ENCODE measurements at places on chromosomes 7 and 10.

GRCh38 chr10:19668116-19668515 is 148.1 kb upstream of the PLXDC2 start:
- no peak for DNase-seq

DNA sequence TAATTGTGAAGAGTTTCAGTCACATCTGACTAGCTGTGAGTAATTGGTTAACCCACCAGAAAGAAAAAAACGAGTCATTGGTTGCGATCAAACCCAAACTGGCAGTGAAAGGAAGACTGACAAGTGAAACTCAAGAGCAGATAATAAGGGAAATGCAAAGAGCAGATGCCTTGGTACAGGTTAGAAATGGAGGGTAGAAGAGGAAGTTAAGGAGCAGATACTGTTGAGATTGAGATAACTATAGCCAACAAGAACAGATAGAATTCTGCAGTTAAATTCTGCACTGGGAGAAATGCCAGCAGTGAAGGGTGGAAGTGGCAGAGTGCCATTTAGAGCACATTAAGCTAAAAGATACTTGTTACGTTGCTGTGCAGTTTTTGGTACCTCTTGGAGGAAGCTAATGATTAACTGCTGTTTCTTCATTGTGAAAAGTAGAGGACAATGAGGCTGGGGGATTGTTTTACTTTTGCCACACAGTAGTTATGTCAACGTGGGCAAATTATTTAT is 65.8 kb downstream of the CDK13 start:
- peak; percentile 65 for DNase-seq

- DNase-seq, result no peak
Observed at GRCh38 chr7:64999165-65000004, 7.1 kb downstream of the ERV3-1 start.

GRCh38 chr7:31488562-31489203 is 25.2 kb upstream of the ITPRID1 start:
- DNase-seq, result peak; percentile 32

GRCh38 chr7:20327055-20327454 is 3.6 kb upstream of the ITGB8 start:
- DNase-seq, result no peak

DNA sequence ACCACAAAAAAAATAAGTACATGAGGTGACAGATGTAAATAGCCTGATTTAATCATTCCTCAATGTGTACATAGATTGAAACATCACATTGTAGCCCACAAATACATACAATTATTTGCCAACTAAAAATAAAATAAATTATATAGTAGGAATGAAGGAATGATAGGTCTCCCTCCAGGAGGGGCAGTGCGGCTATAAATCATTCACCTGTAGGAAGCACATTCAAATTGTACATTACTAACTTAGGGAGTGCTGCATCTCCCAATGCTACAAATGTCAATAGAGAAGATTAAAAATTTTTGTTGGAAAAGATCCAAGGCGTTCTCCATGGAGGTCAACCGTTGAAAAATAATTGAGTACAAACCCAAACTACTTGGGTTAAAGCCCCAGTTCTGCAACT is 4.2 kb downstream of the KBTBD2 start:
- no peak for DNase-seq

DNA sequence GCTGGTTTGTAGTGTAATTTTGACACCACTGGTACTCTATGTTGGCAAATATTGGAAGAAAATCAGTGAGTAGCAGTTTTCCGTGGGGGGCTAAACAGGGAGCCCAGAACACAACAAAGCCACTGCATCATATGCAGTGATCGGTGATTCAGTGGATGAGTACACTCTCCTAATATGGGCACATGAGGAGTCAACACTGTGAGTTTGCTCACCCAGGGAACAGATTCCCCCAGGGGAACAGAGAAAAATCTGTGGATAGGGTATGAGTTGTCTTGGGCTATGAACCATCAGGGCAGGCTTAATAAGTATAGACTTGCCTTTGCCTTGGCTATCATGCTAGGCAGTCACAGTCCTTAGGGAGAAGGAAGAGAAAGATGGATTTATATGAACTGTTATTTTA is 227.7 kb upstream of the SEMA3E start:
- no peak for DNase-seq

DNA sequence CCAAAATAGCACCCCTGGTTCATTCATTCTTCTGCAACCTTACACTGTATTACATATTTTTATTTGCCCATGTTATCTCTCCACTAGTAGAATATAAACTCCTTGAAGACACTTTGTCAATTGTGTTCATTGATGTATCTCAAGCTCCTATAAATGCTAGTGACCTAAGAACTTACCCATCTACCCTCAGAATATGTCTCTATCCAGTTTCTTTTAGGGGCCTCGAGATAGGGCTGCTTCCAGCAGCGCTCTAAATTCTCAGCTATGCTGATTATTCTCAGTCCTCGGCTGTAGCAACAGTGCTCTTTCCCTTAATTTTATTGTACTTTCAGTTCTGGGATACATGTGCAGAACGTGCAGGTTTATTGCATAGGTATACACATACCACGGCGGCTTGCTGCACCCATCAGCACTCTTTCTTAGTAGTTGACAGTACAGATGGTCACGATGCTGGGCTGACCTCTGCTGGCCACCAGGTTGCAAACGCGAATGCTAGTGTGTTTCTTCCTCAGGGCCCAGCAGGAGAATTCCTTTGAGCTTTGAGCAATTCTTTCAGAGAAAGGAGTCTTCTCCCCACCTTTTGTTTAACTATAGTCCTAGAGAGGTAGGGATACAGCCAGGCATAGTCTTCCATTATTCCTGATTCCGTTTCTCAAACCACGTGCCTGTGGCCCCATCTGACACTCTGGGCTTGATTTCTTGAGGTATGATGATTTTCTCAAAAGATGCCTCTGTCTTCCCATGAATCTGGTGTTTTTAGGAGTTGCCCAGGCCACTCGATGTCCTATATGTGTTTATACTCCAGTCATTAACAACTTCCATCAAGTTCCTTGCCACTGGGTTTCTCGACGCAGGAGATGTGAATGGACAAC is 49.1 kb upstream of the CDC14C start:
- peak; percentile 77 for DNase-seq

- DNase-seq, result no peak
Observed at GRCh38 chr7:134788191-134788590, 8.8 kb downstream of the CALD1 start.

DNA sequence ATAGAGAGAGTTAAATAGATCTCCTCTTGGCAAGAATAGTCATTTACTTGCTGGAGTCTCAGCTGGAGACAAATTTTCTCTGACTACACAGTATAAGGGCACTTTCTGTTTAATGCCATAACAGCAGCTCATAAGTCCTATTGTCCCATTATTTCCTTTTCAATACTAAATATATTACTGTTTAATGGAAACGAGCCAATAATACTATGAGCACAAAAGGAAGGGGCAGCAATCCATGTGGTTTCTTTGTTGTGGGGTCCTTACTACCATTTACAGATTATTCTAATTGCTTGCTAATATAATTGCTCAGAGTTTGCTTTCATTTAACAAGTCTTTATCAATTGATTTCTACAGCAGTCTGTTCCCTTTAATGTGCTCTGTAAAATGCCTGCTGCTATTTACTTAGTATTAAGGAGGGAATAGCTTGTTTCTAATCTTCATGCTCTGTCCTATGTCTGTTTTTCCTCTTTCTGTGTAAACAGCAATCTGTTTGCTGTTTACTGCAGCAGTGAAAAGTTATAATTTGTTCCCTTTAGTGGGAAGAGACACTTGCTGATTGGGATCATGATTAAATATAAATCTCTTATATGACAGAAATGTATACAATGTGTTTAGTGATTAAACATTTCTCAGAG is 296.2 kb upstream of the SMIM30 start:
- no peak for DNase-seq

DNA sequence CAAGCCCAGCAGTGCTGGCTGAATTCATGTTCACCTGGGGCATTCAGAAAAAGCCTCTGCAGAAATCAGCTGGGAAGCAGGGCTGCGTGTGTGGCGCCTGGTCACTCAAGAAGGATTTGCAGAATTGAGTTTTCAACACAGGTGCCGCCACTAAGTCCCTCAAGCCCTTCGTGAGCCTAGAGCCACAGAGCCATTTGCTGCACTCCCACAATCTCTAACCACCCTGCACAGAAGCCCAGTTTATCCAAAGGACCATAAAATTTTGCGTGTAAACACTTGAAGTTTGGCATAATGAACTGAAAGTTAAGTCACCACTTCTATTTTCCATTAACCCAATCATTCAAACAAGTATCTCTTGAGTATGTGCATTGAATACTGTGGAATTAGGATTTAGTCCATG is 136.2 kb downstream of the DIP2C start:
- DNase-seq, result no peak

- DNase-seq, result peak; percentile 69
Observed at GRCh38 chr7:129664029-129665012, 52.8 kb downstream of the NRF1 start.

GRCh38 chr7:18038382-18038781 is 10.7 kb upstream of the PRPS1L1 start:
- no peak for DNase-seq

DNA sequence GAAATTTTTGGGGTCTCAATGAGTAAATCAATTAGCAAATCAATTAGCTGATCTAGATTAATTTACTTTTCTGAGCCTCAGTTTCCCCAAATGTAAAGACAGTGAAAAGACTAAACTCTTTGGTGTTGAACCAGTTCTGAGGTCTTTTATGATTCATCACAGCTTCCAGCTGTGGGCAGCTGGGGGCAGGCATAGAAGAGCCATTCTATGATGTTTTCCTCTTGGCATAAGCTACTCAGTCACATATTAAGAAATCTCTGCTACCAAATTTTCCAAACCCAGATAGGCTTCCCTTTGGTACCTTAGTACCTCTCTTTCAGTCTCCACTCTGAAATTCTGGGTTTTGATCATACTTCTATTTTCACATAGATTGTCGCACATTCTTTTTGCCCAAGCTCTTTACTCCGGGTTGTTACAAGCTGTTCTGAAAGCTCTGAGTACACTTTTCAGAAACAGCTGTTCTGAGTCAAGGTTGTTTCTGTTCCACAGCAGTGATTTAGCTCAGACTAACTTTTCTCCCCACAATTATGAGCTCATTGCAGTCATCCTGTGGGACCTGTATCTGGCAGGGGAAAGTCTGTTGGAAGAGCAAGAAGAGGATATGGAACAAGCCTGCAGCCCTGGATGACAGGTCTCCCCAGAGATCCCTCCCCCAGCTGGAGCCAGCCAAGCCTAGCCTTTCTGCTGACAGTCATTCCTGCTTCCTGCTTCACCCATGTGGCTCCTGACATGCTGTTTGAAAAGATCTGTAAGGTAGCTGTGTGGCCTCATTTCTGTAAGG is 599.6 kb upstream of the GHITM start:
- DNase-seq, result no peak

DNA sequence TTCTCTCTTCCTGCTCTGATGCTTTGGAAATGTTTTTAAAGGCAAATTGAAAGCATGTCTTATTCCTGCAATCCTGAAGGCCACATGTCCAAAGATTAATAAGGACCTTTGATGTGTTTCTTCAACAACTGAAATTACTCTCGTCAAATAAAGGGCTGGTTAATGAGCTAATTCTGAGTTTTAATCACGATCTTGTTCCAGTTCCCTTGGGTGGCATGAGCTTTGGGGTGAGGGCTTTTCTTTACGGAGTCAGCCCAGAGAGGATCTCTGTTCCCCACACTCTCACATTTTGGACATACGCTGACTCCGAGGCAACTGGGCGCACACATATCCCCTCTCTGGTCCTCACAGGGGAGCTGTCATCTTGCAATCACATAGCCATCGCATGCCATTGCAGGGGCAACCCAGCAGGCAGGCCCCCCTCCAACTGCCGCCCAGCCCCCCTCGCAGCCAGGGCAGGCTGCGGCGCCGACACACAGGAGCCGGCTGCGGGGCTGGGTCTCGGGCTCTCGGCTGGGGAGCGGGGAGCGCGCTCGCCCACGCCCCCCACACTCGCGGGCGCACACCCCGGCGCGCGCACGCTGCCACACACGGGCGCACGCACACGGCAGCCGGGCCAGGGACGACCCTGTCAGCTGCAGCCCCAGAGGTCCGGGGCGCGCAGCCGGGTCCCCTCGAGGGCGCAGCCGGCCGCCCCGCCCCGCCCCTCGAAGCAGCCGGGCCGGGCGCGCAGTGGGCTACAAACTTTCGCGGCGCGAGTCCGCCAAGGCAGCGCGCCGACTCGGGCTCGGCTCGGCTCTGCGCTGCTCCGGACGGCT is at the start of gene GDF10:
GDF10 (plus strand) TSS at position 587 of the 818 bp plus-strand sequence. CDS start 455 bp downstream, outside the sequence.
- DNase-seq, result no peak

- DNase-seq, result no peak
Observed at GRCh38 chr10:10332786-10333185, 684.9 kb upstream of the CELF2 start.

DNA sequence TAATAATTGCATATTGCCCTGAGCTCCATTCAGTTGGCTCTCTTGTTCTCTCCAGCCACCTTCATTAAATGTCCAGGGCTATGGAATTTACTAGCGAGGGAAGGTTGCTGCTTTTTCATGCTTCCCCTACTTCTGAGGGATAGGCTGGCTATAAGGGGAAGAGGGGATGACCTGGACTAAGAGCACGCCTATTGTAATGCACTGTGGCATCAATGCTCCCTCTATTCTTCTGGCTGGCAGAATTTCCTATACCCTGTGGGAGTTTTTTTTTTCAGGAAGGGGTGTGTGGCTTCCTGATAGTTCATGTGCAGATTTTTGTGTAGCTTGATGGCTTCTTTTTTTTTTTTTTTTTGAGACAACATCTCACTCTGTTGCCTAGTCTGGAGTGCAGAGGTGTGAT is 155.8 kb downstream of the SND1 start:
- DNase-seq, result no peak

GRCh38 chr10:29535012-29535777 is 99.6 kb downstream of the SVIL start:
- peak; percentile 58 for DNase-seq

DNA sequence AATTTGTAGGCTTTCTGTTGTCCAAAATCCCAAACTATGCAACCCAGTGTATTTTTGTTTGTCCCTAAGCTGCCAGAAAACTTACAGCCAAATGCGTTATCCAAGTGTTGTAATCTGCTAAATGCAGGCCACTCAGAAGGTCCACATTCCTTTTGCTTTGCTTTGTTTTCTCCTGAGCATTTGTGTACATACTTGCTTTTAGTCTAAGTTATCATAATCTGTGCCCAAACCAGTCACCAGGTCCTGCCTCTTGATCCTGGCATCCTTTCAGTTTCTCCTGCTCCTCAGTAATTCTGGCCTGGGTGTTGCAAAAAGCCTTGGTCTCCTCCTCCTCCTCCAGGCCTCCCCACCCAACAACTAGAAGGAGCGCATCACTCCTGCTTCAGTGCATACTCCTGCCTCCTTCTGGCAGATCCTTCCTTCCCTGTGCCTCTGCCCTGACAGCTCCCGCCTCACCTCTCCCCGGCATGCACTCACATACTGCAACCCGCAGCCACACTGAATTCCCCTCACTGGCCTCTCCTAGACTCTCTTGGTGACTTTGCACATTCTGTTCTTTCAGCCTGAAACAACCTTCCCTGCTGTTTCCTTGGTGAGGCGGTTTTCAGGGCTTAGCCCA is 2.3 kb downstream of the DENND2A start:
- DNase-seq, result peak; percentile 34

GRCh38 chr7:696812-697551 is 29.5 kb upstream of the DNAAF5 start:
- no peak for DNase-seq

- peak; percentile 50 for DNase-seq
Observed at GRCh38 chr7:140214075-140214684, 37.4 kb upstream of the KDM7A start.

- no peak for DNase-seq
Observed at GRCh38 chr7:23003505-23004246, 10.3 kb downstream of the HYCC1 start.

GRCh38 chr7:129529643-129530042 is 27.3 kb downstream of the SMKR1 start:
- DNase-seq, result no peak

- no peak for DNase-seq
Observed at GRCh38 chr7:43308913-43309705, 196.7 kb downstream of the HECW1 start.

GRCh38 chr7:25854608-25855497 is 297.1 kb upstream of the NFE2L3 start:
- DNase-seq, result peak; percentile 98

Measured in cerebellar cortex (tissue), 1 donor.